Endodermal cell (in vitro differentiated cells): ENCODE measurements at places on chromosomes 12 and 14. TPM values are rescaled to one million over a fixed set of nuclear protein-coding genes. Genes with fewer than 3 reads are reported as not detected.

DNA sequence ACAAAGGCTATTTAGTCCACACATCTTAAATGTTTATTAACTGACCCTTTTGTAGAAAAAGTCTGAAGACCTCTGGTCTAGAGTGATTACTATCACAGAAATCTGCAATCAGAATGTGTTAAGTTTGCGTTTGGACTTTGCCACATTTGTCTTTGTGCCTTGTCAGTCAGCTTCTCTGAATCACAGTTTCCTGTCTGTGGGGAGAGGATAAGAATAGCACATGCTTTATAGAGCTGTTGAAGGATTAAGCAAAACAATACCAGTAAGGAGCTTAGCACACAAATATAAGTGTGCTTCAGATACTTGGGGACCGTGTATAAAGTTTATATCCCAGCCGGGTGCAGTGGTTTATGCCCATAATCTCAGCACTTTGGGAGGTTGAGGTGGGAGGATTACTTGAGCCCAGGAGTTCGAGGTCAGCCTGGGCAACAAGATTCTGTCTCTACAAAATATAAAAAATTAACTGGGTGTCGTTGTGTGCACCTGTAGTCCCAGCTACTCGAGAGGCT is 63.0 kb upstream of the BTG1 start:
- no peaks in the 10 kb centered on the region for H3K4me1 ChIP-seq
- H3K27me3 ChIP-seq = no peaks in the 10 kb centered on the region
- no peaks in the 10 kb centered on the region for H3K36me3 ChIP-seq
- no peak overlapping the region for H3K4me3 ChIP-seq
- H3K27ac ChIP-seq = no peak overlapping the region

- H3K4me1 ChIP-seq = no peaks in the 10 kb centered on the region
- H3K4me3 ChIP-seq = no peak overlapping the region
- peaks cover 35% of the 10 kb centered on the region for H3K27me3 ChIP-seq
These were observed 45.1 kb downstream of the AKAP6 start for GRCh38 chr14:32374155-32374554.

The LHX5 gene
- total RNA-seq = 0.18 to 0.73 TPM (median 0.29 TPM) in 3 replicates

The KRT82 gene
- not detected in 3 replicates for total RNA-seq

The RAPGEF3 gene
- total RNA-seq = 7.7 to 12.0 TPM (median 11.4 TPM) in 3 replicates
